ENCODE measurements at places on chromosomes 7 and 10.
A peak's percentile ranks its signal among the peaks of the same experiment; 100 is the strongest.

DNA sequence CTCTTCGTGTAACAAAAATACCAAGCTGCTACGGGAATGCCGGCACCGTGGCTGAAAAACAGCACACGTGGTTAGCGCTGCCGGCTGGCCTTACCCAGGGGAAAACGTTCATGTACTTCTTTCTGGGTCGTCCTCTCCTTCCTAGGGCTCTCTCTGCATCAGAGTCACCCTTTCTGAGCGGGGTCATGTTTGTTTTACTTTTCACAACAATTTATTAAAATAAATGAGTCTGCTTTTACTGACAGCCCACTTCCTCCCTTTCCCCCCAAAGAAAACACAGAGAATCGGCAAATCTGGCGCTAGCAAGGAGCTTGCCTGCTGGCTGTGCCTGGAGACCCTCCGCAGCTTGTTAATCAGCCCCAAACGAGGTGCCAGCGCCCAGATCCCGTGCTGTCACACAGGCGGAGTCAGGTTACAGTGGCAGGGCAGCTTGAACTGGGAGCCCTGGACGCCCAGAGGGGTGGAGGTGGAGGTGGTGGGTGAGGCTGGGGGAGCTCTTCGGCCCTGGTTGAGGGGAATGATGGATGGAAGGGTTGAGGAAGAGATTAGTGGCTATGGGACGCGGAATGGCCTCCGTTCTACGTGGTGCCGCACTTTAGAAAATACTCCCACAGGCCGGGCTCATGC lies 162.2 kb upstream of the TNS3 start:
- DNase-seq = no peak

- DNase-seq = no peak
These were observed 86.9 kb upstream of the MTPN start for GRCh38 chr7:136064081-136064480.

DNA sequence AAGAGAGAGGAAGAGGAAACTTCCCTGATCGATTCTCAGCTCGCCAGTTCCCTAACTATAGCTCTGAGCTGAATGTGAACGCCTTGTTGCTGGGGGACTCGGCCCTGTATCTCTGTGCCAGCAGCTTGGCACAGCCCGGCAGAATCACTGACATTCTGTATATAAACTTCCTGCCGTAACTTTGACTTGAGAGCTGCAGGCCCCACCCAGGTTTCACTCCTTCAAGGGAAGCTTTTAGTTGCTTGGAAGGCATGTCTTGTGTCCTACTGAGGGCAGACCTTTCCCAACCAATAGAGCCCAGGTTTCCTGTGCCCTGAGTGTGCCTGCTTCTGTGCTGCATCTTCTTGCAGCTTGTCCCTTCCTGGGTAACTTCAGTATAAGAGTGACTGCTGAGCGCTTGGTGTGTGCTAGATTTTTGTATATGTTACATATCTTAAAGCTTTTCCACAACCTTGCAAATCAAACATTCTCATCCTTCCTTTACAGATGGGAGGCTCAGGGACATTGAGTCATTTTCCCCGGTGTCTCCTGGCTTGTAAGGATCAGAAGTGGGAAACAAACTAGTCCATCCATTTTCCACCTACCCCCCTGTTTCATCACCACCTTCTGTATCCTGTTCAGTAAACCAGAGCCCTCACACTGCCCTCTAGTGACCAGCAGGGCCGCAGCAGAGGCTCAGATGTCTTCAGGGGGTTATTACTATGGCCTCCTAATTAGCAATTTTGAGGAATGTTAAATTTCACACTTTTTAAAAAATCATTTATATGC lies 225.2 kb upstream of the PRSS58 start:
- no peak for DNase-seq

DNA sequence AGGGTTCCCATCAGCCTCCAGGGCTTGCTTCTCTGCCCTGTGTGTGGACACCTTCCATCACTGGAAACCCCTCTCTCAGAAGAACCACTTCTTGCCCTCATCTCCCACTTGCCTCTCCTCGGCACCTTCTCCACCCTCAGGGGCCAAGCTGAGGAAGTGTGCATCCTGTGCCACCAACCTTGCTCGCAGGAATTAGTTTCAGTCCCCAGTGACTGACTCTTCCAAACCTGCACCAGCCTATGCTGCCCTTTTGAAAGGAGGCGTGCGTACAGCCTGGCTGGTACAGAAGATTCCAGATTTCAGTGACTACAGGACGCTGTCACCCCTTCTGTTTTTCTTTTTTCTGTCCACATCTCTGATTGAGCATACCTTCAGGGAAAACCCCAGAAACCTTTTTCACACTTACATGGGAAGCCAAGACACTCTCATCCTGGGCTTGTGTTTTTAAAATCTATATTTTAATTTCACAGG lies 67.1 kb downstream of the IKZF1 start:
- peak; percentile 74 for DNase-seq

GRCh38 chr10:58951746-58952145 lies 224.7 kb upstream of the PHYHIPL start:
- no peak for DNase-seq

GRCh38 chr7:18221377-18222293 lies 194.0 kb upstream of the PRPS1L1 start:
- no peak for DNase-seq

GRCh38 chr7:15709978-15710377 lies 23.5 kb upstream of the MEOX2 start:
- no peak for DNase-seq

DNA sequence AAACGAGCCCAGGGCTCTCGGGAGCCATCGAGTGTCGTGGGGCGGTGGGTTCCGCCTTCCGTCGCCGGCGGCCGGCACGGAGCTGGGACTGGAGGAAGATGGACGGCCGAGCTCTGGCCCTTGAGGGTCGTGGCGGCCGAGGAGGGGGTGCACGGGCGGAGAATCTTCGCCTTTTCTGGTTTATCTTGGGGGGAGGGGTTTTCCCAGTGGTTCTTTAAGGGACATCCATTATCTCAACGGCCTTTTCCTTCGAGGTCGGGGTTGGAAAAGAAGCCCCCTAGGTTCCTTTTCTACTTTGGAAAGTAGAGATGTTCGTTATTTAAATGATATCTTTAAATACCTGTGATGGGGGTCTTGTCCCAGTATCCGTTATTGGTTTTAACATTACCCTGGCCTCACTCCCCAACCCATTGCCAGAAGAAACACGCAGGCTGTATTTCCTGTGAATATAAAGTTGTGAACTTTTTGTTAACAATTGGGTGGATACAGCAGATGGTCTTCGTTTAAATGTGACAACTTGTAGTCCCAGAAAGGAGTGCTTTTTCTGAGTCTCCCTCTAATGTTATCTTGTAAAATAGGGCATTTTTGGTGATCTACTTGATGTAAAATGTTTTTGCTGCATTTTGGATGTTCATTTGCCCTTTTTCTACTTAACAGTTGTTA lies 765 bp downstream of the CCAR1 start:
- DNase-seq = no peak

DNA sequence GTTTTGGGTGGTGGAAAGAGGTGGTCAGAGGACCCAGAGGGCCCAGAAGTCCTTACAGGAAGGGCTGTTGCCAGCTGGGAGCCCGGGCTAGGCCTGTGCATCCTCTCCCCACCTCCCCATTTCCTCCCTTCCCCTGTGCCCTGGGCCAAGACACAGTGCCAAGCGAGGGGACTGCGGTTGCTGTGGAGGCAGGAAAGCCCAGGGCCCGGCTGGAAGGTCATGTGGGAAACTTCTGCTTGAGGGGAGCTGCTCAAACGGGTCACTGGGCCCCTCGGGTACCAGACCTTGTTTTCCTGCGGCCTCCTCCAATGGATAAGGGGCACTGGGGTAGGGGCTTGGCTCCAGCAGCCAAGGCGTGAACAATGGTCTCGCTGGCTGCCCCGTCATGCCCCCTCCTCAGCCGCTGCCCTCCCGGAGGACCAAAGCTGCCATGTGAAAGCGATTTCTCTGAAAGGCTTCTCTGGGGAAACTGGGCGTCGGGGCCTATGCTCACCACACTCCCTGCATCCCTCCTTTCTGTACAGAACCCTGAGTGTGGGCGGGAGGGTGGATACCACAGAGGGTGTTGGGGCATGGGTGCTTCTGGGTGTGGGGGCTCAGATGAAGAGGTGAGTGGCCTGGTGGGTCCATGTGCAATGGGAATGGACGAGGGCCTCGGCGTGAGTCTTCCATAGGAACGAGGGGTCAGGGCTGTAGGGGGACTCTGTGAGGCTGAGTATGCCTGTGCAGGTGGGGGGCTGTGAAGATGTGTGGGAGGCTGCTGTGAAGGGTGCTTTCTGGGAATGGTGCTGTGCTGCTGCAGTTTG lies 135.3 kb downstream of the PTPN20 start:
- no peak for DNase-seq

- no peak for DNase-seq
These were observed 93.9 kb downstream of the BMS1 start for GRCh38 chr10:42876476-42876875.

GRCh38 chr7:149616898-149617297 lies 119.3 kb upstream of the ZNF746 start:
- DNase-seq = no peak

DNA sequence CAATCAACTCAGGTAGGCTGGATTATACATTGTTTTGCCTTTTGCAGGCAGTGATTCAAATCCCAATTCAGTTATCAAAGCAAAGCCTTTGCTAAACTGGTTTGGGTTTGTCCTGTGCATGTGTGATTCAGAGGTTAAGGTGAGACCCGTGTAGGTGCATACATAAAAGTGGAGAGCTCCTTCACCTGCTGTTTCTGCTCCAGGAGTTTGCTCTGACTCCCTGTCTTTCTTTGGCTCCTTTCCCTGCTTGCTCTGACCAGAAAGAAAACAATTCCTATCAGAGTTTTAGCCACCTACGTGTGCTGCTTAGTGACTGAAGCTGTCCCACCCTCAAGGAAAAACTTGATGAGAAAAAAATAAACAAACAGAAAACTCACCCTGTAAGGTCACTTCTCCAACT lies 101.1 kb downstream of the TPST1 start:
- DNase-seq = no peak

DNA sequence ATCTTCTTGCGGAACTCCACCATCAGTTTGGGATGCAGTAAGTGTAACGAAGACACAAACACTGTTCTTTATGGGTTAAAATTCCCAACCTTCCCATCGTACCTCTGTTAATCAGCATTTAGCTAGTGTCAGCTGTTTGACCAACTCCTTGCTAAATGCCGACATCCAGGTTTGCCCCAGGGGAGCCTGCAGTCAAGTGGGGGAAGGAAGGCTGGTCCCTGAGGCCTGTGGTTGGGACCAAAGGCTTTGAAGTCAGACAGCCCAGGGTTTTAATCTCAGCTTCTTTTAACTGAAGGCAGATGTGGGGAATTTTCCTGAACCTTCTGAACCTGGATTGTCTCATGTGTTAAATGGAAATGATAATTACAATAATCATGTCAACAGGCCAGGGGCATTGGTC lies 443.7 kb downstream of the GLRX3 start:
- DNase-seq = no peak

DNA sequence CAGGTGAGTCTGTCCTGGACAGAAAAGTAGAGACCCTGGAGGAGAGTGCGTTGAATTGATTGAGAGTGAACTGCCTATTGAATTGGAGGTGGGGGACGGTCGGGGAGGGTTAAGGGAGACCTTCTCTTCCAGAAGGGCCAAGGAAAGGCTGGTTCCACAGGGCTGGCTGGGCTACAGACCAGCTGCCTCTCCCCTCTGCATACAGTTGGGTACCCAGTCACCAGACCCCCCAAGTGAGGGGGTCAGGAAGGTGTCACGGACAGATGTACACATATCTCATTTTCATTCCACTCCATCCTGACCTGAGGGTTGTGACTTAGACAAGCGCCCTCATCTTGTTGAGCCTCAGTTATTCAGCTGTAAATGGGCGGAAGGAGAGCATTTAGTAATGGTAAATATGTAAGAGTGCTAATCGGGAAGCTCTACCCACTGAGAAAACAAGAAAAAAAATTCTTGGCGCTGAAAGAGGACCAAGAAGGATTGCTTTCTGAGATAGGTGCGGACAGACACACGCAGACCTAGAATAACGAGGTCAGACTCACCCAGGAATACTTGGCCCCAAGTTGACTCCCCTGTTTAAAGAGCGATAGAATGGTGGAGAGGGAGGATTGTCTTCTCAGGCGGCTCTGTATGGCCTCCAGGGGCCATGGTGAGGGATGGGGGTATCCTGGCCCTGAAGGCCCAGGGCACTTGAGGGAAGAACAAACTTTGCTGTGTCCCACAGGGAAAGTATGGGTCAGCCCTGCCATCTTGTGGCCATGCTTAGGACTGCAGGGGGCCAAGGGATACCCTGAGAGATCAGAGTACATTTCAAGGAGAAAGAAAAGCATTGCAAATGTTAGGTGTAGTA lies 7.2 kb upstream of the MBL2 start:
- peak; percentile 68 for DNase-seq

DNA sequence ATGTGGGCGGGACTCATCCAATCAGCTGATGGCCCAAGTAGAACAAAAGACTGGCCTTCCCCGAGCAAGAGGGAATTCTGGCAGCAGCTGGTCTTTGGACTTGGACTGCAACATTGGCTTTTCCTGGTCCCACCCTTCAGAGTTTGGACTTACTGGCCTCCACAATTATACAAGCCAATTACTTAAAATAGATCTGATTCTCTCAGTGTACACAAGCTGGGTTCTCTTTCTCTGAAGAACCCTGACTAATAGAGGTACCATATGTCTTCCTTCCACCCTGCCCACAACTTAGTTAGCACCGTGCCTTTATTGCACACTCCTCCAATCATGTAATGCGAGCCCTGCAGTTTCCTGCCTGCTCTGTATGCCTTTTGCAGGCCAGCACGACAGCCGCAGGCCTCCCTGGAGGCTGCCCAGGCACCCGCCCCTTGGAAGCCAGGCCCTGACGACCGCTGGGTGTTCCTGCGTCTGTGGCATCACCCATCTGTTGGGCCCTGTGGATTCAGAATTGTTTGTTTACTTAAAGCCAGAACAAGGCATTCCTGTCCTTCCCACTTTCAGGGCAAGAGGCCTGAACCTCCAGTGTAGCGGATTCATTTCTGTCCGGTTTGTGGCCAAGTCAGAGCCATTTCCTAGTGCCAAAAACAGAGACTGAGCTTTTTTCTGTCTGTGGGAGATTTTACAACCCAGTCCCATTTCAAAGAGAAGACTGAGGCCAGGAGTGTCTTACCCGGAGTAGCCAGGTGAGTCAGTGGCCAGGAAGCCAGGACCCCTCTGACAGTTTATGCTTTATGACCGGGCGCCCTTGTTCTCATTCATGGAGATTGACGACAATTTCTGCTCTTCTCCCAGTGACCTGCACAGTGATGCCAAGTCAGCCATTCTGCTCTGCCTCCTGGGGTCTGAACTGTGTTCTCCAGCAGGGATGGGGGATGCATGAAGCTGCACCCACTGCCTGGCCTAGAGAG lies 968 bp upstream of the INMT start:
- no peak for DNase-seq

GRCh38 chr7:109641445-109641844 lies 1071.8 kb downstream of the DNAJB9 start:
- DNase-seq = no peak

All from activated CD8-positive, alpha-beta memory T cell treated with anti-CD3 and anti-CD28 coated beads for 24 hours (primary cell).